Ammon's horn (tissue), 1 donor: ENCODE measurements at places on chromosomes 13 and 19.
A peak's percentile ranks its signal among the peaks of the same experiment; 100 is the strongest.

DNA sequence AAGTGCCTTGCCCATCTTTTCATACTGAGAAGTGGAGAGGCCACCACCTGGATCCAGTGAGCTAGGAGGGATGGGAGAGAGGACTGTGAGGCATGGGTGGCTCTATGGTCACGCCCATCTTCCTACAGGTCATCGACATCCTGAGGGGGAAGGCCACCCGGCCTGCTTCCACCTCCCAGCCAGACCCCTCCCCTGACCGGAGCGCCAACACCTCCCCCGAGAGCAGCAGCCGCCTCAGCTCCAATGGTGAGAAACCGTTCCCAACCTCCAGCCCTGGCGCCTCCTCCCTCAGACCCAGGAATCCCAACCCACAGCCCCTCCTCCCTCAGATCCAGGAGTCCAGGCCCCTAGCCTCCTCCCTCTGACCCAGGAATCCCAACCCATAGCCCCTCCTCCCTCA lies 10.1 kb downstream of the BCL3 start:
- no peak for DNase-seq

DNA sequence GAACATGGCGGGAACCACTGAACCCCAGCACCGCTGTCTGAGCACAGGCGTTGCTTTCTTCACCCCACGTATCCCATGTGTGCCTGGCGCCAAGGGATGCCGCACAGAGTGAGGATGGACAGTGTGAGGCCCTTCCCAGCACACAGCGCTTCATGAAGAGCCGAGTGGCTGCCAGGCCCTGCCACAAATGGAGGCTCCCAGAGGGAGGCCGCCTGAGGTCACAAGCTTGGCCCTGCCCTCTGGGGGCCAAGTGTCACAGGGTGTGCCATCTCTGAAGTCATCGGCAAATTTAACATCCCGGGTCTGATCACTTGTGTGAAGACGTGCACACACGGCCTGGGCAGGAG lies 24.4 kb downstream of the MPND start:
- no peak for DNase-seq

DNA sequence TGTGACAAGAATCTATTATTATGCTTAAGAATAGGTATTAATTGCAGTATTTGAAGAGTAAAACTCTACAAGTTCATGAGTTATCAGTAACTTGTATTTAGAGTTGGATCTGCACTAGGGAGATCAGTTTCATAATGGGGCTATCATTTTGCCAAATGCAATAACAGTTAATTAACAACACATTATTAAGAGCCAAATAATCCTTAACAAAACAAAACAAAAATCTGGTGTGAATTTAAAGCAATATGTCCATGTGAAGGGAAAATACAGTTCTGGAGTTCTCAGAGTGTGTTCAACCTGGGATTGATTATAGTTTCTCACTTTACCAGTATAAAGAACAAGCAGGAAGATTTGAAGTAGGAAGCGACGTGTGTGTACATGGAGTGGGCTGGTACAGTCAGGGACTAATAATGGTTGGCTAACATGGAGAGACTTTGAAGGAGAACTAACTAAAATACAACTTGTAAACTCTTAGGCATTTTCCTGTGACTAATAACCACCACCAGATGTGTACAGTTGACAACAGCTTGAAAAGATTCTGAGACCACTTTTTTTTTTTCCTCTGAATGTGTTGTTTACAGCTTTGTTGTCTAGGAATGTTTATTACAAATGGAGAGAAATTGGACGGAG lies 58.5 kb downstream of the POSTN start:
- no peak for DNase-seq

DNA sequence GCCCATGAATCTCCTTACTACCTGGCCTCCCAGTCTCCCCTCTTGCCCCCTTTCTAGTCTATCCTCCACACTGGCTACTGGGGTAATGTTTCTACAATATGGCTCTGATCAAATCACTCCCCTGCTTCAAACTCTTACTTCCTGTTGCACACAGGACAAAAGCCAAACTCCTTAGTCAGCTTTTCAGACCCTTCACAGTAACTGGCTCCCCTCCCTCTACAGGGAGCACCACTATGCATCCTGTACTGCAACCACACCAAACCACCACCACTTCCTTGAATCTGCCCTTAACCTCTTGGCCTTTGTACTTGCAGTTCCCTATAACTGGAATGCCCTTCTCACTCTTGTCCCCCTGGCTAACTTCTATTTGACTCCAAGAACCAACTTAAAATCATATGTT lies 32.2 kb downstream of the DEDD2 start:
- DNase-seq, result peak; percentile 55

DNA sequence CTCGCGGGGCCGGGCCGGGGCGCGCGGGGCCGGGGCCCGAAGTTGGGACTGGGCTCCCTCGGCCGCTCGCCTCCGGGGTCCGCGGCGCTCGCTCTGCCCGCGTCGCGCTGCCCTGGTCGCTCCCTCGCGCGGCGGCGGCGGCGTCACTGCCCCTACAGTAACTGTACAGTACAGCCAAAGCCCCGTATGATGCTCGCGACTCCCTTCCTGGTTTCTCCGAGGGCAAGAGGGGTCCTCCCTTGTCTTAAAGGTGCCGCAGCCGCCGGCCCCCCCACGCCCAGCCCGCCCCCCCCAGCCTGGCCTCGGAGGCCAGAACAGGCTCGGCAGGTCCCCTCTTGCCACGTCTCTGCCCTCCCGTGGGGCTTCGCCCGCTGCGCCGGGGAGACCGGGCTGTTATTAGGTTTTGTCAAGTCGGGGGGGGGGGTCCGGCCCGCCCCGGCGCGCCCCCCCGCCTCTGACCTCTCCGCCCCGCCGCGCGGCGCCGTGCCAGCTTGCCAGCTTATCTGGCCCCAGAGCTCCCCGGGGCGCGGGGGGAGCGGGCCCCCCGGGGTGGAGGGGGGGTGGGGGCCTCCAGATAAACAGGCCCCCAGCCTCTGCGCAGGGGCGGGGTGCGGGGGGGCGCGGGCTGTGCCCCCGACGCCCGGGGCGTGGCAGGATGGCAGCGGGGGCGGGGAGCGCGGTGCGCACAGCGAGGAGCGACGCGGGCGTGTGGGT lies at the start of gene ZBTB7A:
Gene ZBTB7A, minus strand, starts transcription at position 218 of the 714 bp plus-strand sequence. CDS start 11,667 bp downstream, outside the sequence.
- peak; percentile 78 for DNase-seq

DNA sequence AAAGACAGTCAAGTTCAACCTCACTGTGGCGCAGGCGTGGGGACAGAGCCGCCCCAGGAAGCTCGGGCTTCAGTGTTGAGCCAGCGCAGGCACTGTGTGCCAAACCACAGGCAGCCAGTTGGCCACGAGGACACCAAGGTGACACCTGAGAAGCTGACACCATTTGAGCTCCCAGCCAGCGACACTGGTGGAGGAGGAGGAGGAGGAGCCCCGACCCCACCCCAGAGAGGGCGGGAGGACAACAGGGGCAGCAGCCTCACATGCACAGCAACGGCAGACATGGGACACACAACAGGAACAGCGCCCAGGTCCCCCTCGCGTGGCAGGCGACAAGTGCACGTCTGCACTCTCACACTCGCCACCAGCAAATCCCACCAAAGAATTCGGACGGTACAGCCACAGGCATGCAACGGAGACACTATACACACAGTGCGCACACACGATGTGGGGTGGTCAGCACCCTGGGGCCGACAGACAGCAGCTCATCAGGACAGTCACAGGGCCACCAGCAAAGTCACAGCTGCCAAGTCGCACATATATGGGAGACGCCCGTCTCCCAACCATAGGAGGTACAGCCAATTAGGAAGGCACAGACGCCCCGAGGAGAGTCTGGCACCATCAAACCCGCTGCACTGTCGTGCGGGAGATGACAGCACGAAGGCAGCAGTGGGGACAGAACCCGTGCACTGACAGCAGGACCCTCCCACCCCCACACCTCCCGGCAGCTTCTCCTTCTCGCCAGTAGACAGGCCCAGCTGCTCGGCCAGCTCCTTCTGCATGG lies 3.4 kb downstream of the EIF3G start:
- no peak for DNase-seq

GRCh38 chr13:93745884-93746283 lies 519.3 kb downstream of the GPC6 start:
- DNase-seq, result no peak

GRCh38 chr13:77907666-77908341 lies 10.8 kb downstream of the EDNRB start:
- no peak for DNase-seq

DNA sequence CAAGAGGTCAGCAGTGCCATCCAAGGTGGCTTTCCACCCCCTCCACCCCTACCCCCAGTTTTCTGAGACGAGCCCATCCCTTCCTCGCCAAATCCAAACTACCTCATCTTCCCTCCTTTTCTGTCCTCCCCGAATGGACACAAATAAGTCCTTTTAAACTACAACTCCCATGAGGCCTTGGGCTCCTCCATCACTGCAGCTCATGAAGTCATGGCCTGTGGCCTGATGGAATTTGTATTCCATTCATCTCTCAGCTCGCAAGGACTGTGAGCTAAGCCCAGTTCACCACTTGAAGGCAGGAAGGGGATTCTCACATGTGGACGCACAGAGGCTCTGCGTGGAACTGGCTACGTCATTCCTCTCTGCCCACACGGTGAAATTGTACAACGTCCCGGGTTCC lies 12.5 kb downstream of the PTPRH start:
- no peak for DNase-seq

GRCh38 chr13:28499609-28500008 lies 4.7 kb upstream of the FLT1 start:
- DNase-seq, result no peak
